ENCODE measurements at places on chromosomes 1 and 21.
A peak's percentile ranks its signal among the peaks of the same experiment; 100 is the strongest.

- DNase-seq: no peak
Observed at GRCh38 chr1:111085676-111086075, 54.2 kb downstream of the DRAM2 start.

- no peak for DNase-seq
Observed at GRCh38 chr1:171998711-171999110, 157.4 kb downstream of the DNM3 start.

DNA sequence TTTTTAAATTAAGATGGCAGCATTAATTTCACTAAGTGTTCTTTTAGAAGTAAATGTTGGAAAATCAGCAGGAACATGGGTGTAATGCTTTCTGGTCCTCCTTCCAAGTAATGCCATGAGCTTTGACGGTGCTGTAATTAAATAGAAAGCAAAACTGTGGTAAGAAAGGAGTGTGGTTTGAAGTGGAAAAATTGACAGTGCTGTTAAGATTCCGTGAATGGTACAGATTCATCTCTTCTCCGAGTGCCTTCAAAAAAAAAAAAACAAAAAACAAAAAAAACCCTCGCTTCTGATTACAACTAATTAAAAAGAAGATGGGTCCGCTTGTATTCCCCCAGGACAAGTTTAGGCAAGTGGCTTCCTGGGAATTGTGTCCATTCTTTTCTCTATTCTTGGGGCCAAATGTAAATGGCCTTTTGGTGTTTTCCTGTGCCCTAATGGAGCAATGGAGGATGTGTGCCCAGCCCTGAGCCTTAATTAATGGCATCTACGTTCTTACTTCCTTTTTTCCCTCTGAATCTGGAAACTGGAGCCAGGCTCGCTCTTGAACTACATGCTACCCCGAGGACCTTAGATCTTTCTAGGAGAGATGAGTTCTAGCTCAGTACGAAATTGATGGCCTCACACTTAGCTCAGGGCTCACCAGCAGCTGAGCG, 5.1 kb downstream of the LMO4 start:
- no peak for DNase-seq

- DNase-seq: no peak
Observed at GRCh38 chr1:173112129-173112528, 61.4 kb upstream of the TNFSF18 start.

- DNase-seq: no peak
Observed at GRCh38 chr1:208885650-208886049, 641.5 kb upstream of the PLXNA2 start.

- no peak for DNase-seq
Observed at GRCh38 chr1:168483539-168483938, 60.3 kb downstream of the XCL2 start.

DNA sequence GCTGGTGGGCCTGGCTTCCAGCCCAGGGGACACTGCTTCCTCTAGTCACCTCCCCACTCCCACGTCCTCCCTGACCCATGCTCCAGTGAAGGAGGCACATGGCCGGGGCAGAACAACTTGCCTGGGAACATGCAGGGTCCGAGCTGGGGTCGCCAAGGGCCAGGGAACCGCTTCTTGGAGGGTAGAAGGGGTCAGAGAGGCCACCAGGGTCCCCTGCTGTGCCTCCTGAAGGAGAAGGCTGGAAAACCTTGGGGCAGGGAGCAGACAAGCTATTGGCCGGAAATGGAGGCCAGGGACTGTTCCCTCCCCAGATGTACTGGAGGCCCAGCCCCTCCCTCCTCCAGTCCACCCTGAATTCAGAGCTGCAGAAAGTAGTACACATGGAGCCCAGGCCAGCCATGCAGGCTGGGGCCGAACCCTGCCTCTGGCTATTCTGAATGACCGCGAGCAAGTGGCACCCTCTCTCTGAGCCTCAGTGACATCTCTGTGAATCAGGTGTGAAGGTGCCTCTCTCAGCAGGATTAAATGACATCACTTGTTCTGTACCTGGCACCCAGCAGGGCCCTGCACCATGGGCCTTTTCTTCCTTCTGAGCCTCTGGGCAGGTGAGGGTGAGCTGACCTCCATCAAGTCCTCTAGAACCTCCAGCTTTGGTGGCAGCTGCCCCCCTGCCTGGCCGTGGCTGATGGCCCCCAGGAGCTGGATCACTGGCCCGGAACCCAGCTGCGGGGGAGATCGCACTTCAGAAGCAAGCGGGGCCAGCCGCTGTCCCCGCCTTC, 15.7 kb downstream of the SPOCD1 start:
- no peak for DNase-seq

GRCh38 chr1:174161813-174162212, 2.5 kb downstream of the RABGAP1L start:
- no peak for DNase-seq

GRCh38 chr1:40064797-40065499, 24.4 kb downstream of the CAP1 start:
- no peak for DNase-seq

GRCh38 chr1:14850563-14850962, 252.1 kb downstream of the KAZN start:
- DNase-seq: no peak

- DNase-seq: no peak
Observed at GRCh38 chr1:172672720-172673119, 13.8 kb downstream of the FASLG start.

DNA sequence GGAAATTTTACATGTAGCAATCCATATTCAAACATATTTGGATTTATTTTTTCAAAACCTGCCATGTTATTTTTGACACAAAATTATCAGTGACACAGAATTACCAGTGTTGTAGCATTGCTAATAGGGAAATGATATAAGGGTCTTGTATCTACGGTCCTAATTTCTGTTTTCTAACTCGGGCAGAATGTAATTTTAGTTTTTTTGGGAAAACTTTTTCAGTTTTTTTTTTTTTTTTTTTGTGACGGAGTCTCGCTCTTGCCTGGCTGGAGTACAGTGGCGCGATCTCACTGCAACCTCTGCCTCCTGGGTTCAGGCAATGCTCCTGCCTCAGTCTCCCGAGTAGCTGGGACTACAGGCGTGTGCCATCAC, 2.6 kb downstream of the UQCRH start:
- DNase-seq: no peak

GRCh38 chr1:192877283-192877886, 68.5 kb downstream of the RGS2 start:
- no peak for DNase-seq

GRCh38 chr1:160068225-160068624, 1.7 kb downstream of the KCNJ10 start:
- no peak for DNase-seq

DNA sequence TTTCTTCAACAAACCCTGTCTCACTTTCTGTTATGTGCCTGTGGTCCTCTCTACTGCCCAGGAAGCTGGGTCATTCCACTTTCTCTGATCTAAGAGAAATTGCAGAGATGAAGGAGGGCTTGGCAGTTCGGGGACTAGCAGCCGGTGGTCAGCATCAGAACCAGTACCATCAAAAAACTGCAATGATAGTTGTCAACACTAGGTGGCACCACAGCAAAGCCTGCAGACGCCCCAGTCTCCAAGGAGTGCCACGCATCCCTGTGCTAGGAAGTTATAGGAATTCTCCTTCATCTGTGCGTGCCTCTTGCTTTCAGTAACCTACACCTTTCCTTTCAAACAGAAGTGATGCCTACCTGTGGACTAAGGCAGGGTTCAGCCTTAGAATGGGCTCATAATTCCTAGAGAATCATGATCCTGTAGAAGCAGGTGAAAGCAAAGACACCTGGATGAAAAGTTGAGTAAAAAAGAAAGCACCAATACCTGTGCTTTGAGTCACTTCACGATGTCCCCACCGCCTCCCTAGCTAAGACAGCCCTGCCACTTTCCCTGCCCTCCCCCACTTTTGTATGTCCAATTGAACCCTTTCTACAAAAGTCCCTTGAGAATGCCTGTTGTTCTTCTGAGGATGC, 129.2 kb downstream of the ADAMTS1 start:
- peak; percentile 32 for DNase-seq

- DNase-seq: no peak
Observed at GRCh38 chr1:244226435-244226834, 175.4 kb downstream of the ZBTB18 start.

- DNase-seq: no peak
Observed at GRCh38 chr1:91883470-91883869, 2.5 kb downstream of the TGFBR3 start.

GRCh38 chr1:76542359-76542758, 324.9 kb upstream of the ST6GALNAC5 start:
- no peak for DNase-seq

- no peak for DNase-seq
Observed at GRCh38 chr1:45800899-45801298, 2.5 kb upstream of the MAST2 start.

DNA sequence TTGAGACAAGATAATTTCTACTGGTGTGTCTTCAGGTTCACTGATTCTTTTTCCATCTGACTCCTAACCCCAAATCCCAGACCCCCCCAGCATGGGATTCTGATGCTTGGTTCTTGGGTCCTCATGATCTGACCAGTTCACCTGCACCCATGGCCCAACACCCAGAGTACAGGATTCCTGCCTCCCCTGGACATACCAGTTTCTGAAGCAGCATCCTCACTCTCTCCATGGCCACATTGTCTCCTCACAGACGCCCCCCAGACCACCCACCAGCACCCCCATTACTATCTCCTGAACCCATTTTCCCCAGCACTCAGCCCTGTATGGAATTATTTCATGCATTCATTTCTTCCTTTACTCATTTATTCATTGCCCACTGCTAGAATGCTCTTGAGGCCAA, 864 bp upstream of the KRTAP12-3 start:
- DNase-seq: no peak

- no peak for DNase-seq
Observed at GRCh38 chr21:29125979-29126378, 4.5 kb upstream of the MAP3K7CL start.

GRCh38 chr1:151920149-151920548, 10.8 kb upstream of the THEM4 start:
- DNase-seq: no peak

GRCh38 chr1:89516055-89516454, 8.6 kb upstream of the LRRC8B start:
- peak; percentile 23 for DNase-seq

DNA sequence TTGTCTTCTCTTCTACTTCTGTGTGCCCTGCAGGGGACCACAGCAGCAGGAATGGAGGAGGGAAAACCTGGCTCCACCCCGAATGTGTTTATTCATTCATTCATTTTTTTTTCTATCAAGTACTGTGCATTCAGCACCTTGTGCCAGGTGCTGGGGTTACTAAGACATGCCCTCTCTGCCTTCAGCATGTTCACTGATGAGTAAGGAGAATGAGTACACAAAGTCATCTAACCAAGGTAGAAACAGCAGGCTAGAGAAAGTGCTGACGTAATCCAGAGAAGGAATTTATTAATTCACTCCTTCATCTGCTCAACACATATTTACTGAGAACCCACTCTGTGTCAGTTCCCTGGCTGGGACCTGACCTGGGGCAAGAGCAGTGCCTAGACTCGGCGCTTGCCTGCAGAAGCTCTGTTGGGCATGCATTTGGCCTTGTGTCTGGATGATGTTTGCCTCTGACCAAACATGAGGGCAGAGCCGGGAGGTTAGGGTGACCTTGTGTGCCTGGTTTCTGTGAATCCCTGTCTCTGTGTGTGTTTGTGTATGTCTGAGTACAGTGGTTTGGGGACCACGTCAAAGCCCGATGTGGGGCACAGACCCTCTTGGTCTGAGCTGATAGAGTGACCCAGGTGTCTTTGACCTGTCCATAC, 3.3 kb upstream of the MYOG start:
- no peak for DNase-seq

DNA sequence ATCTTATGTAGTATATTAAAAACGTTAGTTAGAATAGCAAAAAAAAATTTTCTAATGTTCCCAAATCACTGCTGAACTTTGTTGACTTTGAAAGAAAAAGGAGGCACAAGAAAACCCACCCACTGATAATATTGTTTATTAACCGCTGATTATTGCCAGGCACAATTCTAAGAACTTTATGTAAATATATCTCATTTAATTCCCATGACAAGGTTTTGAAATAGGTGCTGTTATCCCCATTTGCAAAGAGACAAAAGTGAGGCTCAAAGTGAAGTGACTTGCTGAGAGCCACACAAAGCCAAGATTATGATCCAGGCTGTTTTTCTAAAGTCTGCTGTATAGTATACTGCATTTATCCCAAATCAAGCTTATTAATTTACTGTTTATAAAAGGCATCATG, 56.4 kb downstream of the SASS6 start:
- DNase-seq: no peak

All from stimulated activated CD4-positive, alpha-beta T cell treated with anti-CD3 and anti-CD28 coated beads, Interleukin-15, amount 100 ng/mL, for 24 hours (primary cell).